CD4-positive, alpha-beta T cell treated with Interleukin-4 for 1 hour (primary cell): ENCODE measurements at places on chromosomes 3 and 15.

DNA sequence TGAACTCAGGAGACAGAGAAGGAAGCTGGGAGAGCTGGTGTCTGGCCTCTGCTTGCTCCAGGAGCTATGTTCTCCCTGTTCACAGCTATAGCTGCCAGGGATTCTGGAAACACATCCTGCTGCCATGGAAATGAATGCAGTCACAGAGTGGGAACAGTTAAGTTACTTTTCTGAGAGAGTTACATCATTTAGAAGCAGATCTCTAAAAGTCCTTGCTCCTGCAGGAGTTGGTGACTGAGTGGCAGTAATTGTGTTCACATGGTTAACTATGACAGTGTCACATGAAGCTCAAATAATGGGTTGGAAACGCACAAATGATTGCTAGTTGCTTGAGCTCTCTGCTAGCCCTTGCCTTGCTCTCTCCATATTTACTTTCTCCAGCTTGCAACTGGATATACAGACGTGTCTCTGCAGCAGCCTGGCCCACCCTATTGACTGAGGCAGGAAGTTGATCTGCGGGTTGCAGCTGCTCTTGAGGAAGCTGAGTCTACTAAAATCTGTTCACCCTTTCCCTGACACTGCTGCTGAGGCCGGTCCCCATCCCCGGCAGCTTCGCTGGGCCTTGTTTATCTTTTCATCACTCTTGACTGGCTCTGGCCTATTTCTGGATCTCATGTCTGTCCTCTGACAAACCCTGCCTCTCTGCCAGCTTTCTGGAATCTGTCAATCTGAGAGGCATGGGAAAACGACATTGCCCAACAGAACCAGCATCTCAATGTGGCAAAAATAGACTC lies 16.7 kb upstream of the ISLR start:
- DNase-seq = no peak

- no peak for DNase-seq
Measured at GRCh38 chr15:79051029-79051428, 39.6 kb downstream of the RASGRF1 start.

GRCh38 chr3:74366331-74366730 lies 248.1 kb downstream of the CNTN3 start:
- no peak for DNase-seq

DNA sequence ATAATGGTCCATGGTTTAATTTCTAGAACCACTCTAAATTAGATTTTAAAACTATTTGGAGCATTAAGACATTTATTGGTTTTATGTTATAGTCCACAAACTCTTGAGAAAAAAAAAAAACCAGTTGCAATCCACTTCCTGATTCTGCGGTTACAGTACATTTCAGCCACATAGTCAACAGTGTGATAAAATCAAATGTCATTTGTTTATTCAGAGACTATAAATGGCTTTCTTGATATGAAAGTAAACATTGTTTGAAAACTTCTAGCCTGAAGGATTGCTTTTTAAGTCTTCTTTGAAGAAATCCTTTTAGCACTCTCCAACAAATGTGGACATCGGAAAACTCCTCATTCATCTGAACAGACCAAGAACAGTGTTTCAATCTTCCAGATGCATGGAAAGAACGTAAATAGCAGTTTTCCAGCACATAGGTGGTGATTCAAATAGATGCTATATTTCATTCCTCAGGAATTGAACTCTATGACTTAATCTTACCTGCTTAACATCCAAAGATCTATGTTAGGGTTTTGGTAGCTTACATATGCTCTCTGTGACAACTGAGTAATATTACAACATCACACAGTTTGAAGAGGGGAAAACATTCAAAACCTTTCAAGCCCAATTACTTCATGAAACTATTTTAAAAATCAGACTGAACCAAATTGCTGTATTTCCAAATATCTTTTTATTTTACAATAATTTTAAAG lies 87.8 kb upstream of the UBE2E2 start:
- DNase-seq = no peak

- no peak for DNase-seq
Measured at GRCh38 chr3:97954228-97954827, 17.9 kb downstream of the RIOX2 start.

DNA sequence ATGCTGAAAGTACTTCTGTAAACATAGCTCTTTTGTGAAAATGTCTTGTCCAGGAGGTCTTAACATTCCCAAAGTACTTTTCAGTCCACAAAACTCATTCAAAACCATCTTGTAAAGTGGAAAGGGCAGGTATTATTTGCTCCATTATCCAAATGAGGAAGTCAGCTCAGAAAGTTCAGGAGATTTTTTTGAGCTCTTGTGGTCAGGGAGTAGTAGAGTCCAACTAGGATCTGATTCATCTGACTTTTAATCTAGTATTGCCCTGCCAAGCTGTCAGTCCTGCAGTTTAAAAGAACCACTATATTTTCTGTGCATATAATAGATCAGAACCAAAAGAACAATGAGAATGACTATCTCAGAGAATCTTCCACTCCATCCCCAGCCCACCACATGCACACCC lies 83.5 kb downstream of the FOXB1 start:
- no peak for DNase-seq

DNA sequence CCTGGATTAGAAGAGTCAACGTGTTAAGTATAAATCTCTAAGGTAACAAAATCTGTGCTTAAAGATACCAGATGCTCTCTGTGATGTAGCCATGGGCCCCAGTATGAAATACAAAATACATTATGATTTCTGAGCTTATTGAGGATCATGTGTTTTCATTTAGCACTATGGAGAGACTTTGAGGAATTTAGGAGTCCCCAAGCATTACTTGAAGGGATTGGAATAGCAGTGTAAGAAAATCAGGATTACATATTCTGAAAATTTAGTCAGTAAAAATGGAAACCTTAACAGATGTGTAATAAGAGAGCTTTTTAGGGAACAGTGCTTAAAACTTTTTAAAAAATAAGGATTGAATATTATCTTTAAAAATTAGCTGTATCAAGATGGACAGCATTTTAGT lies 35.5 kb downstream of the ECT2 start:
- no peak for DNase-seq

DNA sequence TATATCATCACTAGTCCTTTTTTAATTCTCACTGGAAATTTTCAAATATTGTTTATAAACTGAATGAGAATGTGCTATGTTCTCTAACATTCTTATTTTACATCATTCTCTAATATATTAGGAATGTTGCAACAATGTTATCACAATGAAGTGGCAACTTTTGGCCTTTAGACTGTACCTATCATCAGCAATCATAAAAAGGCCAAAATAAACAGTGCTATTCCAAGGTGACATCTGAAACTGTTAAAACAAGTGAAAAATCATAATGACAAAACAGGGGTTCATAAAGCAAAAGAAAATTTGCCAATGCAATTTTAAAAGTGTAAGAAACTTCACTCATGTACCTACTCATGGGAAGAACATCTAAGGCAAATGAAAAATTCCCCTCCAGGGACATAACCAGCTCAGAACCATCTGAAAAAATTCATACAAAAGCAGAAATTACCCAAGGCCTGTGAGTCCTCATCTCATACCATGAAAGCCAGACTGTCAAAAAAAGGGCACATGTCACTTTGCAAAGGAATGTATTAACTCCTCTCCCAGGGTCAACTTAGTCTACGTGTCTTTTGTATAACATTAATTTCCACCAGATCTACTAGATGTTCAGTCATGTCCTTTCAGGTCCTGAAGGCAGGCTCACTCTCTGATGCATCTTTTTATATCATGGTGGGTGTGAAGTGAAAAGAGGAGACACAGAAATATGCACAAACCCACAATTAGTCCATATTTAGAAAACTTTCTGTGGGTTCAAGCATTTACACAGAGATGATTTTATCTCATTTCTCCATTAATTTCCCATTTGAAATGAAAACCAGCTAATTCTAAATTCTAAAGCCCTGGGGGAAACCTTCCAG lies 211.9 kb downstream of the CBLB start:
- no peak for DNase-seq
